Smooth muscle cell of the brain vasculature (primary cell): ENCODE measurements at places on chromosomes 13 and 19.

GRCh38 chr19:9903336-9903735 lies 33.0 kb downstream of the OLFM2 start:
- no peak for DNase-seq

GRCh38 chr19:57907394-57907793 lies 9.0 kb downstream of the ZNF417 start:
- no peak for DNase-seq

DNA sequence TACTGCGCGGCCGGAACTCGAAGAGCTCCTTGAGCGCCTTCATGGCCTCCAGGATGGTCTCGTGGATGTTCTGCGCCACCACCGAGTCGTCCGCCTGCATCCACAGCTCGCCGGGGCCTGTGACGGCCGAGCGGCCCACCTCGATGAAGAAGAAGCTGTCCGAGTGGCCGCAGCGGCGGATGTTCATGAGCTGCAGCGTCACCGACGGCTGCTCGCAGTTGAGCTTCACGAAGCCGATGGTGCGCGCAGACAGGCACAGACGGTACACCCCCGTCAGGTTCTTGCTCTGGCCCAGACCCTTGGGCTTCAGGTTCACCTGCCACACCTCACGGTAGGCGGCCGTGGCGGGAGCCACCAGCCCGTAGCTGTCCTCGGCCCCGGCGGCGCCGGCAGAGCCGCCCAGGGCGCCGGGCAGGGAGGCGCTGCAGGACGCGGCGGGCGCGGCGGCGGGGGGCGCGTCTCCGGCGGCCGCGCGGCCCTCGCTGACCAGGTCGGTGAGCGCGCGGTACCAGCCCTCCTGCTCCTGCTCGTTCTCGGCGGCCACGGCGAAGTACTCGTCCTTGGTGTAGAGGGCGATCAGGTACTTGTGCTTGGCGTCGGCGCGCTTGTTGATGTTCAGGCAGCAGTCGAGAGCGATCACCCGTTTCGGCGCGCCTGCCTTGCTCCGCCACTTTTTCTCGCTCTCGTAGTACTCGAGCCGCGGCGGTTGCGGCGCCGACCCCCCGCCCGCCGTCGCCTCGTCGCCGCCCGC lies 1.1 kb downstream of the IRS2 start:
- no peak for DNase-seq

DNA sequence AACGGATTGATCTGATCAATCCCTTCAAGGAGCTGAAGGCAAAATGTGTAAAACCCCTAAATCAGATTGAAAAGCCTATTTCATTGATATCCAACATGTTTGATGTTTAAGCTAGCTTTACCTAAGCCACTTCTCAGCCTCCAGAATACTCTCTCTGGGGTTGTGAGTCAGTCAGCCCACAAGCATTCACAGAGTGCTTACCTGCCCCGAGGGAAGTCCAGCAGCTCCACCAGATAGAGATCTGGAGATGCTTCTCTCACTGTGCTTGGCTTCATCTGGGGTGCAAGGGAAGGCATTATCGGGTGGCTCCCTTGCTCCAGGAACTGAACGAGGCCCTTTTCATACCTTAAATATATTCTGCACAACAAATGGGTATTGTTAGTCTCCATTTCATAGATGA lies 159.7 kb downstream of the OXGR1 start:
- DNase-seq, result no peak

GRCh38 chr19:28492621-28493020 lies 720.3 kb downstream of the UQCRFS1 start:
- DNase-seq, result no peak

DNA sequence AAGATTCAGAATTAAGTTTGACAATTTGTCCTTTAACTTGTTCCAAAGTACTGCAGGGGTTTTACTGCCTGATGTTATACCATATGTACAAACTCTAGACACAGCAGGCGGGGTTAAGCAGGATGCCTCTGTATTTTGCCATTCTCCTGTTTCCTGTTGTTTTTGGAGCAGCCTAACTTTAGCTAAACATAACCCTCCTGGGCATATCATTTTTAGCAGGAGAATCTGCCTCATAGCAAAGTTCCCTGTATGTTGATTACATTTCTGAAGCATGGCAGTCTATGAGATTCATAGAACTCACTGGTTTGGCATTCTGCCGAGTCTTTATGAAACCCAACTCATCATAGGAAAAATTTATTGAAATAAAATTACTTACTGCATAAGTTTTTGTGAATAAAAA lies 5.2 kb downstream of the LHFPL6 start:
- DNase-seq, result peak; percentile 85

DNA sequence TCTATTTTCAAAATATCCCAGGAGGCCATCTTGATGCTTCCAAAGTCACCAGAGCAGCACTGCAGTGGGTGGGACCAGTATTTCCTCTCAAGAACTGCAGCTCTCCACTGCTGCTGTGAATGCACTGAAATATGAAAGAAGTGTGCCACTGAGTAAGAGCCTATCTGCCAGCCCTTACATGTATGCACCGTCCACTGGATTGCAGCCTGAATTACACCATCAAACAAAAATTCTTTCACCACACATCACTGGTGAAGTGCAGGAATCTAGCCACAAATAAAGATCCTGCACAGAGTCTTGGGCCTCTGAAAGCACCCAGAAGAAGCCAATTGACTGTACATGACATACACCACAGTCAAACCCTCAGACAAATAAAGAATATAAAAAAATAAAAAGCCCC lies 249.0 kb downstream of the LHFPL6 start:
- DNase-seq, result no peak

DNA sequence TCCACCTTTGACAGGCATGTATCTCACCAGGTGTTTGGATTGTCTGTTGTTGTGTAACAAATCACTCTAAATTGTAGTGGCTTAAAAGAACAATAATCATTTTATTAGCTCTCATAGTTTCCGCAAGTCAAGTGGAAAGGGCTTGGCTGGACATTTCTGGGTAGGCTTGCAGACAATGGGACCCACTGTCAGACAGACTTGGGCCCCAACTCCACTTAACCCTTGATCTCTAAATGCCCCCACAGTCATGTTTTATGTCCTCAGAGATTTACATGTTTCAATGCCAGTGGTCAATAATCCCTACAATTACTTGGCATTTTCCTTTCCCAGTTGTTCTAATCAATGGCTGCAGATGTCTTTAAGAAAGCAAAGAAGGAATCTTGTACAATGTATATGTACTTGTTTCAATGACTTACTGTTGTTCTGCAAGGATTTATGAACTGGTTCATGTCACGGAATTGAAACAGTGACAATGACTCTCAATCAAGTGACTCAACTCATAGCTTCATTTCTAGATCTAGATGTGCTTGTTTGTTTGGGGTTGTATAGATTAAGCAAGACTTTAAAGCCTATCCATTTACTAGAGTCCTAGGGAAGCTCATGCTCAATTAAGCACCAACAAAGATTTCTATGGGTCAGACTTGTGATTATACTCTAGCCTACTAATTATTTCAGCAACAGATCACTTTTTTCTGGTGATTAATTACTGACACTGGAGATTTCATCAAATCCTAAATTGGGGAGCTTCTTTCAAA lies 510.1 kb upstream of the NBEA start:
- no peak for DNase-seq

GRCh38 chr19:5292822-5293611 lies 47.6 kb downstream of the PTPRS start:
- DNase-seq, result peak; percentile 29

DNA sequence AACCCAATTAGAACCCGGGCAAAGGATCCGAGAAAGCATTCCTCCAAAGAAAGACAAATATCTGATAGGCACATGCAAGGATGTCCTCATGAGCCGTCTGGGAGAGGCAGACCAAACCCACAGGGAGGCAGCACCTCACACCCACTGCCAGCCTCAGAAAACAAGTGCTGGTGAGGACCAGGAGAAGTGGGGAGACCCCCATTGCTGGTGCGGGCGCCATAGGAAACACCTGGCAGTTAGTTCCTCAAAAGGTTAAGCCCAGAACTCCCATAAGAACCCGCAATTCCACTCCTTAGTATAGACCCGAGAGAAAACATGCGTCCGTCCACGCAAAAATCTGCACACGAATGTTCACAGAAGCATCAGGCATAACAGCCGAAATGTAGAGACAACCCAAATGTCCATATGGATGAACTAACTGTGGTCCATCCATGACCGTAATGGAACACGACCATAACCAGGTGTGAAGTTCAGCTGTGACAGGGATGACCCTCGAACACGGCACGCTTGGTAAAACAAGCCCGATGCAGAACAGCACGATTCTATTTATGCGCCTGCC lies 7.9 kb downstream of the ZNF787 start:
- no peak for DNase-seq

DNA sequence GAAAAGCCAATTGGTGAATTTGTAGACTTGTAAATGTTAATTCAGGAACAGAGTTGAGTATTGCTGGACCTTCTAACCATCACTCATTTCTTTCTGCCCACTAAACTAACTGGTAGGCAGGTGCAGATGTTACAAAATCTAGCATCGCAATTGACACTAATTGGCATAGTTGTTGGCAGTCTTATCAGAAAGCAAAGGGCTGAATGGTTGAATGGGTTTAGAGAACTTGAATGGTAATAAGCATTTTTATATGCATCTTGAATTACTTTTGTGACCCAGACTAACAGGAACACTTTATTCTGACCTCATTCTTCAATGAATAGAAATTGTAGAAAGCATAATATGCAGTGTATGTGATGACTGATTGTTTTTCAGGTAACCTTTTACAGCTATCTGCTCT lies 189.1 kb downstream of the GGACT start:
- DNase-seq, result no peak

DNA sequence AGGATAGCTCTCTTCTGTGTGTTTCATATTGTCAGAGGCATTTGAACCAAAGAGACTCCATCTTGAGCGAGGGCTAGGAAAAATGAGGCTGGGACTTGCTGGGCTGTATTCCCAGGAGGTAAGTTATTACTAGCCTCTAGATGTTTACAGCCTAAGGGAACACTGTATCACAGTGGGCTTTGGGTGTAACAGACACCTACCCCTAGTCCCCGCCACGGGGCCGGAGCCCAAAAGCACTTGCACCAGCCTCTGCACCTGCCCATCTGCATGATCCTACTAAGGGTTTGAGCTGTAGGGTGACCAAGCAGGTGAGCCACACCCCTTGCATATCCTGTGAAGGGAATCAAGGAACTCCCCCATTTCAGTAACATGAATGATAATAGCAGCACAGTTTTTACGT lies 1972.2 kb downstream of the OLFM4 start:
- DNase-seq, result no peak

DNA sequence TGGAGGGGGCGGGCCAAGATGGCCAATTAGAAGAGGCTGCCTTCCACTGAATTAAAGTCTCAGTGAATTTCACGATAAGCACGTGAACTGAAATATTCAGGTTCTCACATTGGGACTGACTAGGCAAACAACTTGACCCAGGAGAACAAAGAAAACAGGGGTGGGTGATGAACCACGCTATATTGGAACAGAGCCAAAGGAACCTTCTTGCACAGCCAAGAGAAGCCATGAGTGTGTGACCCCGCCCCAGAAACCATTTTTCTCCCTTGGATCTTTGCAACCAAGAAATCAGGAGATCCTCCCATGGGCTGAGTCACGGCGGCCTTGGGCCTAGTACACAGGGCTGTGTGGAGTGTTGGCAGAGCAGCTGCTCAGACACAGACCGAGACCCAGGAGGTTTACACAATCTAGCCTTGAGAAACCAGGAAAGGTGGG lies 36.8 kb downstream of the ERICH4 start:
- no peak for DNase-seq

DNA sequence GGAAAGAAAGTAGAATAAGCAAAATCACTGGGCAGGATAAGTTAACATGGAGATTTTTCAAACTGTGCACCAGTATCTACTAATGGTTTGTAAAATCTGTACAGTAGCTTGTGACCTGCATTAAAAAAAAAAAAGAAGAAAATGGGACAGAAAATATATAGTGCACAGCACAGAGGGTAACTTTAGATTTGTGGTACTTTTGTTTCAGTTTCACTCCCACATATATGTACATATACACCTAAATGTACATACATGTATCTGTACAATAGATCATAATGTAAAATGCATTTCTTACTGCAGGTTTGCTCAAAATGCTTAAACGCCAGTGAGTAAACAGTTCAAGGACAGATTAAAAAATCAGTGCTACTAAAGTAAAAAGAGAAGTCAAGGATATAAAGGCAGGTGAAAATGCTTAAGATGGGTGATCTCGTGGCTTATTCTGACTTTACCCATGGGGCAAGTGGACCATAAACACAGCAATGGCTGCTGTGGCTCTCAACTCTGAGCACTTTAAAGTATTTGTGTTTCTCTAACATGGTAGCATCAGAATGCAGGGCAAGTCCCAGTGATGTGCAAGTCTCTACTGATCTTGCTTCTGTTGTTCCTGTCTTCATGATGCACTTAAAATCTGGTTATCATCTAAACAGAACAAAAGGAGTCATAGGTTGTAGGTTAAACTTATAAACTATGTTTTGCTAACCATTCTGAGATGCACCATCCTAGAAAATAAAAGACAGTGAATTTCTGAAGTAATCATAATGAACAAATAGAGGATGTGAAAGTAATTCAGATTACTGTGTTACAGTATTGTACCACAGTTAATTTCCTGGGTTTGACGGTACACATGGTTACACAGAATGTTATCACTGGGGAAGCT lies 112.3 kb downstream of the MIPEP start:
- DNase-seq, result no peak

DNA sequence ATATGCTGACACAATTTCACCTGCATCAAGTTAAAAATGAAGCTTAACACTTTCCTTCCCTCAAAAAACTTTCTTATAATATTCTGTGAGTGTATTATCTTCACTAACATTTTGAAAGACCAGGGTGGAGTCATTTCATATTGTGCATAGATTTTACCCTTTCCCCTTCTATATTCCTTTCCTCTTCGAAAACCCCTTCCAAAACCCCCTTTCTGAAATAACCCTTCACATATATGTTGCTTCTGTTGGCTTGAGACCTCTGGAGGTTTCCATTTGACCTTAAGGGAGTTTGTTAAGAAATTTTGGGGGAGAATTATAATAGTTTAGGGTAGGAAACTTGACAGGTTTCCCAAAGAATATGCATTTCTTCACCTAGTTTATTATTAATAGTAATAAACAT lies 489.6 kb upstream of the MIR17HG start:
- no peak for DNase-seq

DNA sequence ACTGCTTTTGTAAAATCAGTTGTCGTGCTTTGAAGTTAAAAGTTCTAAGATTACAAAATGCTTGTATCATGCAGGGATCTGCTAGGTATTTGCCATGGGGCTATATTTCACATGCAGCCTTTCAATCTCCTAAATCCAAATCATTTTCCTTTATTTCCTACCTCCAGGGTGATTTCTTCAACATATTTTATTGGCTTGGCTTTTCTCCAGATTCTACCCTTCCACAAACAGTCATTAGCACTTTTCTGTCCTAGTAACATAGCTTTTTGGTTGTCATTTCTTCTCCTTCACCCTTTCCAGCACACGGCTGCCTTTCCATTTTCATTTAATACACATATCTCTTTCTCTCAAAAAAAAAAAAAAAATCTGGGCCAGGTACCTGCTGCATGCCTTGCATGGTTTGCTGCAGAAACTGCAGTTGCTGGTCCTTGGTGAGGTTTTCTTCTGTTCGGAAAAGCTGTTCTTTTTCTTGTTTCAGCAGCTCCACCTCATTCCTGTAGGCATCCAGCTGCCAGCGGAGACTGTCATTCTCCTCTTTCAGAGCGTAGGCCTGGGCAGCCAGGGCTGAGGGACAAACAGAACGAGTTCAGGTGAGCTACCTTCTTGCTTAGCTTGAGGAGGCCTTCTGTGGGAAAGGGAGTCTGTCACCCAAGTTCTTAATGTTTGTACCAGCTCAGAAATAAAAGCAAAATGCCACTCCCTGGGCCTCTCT lies 274.7 kb downstream of the DNAJC15 start:
- no peak for DNase-seq
